ENCODE measurements at places on chromosomes 6 and 20.
A peak's percentile ranks its signal among the peaks of the same experiment; 100 is the strongest.

DNA sequence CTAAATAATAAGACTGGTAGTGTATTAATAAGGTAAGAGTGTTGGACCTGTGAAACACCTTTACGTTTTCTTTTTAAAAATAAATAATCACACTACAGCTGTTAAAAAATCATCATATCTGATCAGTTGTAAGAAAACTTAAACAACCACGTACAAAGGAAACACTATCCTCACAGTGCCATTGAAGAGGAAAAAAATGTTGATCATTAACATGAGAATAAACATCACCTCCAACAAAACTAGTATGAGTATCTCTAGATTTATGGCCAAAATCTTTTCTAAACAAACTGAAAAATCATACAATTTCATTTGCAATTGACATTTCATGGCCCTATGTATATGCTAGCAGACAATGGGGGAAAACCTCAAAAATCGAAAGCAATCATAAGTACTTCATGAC is 590 bp downstream of the EYS start:
- DNase-seq: no peak

DNA sequence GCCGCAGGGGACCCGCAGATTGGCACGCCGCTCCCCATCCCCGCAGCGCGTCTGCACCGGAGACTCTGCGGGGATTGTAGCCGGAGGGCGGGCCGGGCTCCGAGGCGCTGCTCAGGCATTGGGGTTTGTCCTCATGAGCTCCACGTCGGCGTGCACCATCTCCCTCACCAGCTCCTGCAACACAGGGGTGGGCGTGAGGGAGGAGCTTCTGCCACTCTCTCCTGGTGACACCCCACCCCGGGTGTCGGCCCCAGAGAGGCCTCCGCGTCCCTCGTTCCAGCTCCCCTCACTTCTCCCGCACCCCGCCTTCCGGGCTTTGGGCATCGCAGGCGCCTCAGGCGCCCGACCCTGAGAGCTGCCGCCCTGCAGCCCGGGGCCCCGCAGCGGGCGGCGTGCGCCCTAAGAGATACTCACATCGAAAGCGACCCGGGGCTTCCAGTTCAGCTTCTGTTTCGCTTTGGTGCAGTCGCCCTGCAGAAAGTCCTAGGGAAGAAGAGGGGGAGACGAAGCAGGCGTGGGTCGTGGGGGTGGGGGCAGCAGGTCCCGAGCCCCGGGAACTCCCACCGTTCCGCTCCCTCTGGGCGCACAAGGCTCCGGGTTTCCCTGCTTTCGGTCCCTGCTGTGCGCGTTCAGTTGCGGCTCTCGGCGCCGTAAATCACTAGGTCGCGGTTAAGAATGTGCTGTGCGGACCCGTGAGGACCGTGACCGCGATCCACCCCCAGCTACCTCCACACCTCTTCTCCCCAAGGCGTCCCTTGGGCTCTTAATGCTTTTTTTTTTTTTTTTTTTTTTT is 14.5 kb downstream of the FOXC1 start:
- DNase-seq: no peak

DNA sequence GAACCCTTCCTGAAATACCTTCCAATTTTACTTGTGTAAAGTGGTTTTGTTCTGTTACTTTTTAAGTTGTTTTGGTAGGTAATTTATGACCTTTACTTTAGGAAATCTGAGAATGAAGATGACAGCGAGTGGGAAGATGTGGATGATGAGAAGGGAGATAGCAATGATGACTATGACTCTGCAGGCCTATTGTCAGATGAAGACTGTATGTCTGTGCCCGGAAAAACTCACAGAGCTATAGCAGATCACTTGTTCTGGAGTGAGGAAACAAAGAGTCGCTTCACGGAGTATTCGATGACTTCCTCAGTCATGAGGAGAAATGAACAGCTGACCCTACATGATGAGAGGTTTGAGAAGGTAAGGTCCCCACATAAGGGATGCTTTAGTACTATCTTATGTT is 6.6 kb upstream of the ZC2HC1B start:
- no peak for DNase-seq

- no peak for DNase-seq
Measured at GRCh38 chr20:36497856-36498255, 43.5 kb upstream of the MYL9 start.

DNA sequence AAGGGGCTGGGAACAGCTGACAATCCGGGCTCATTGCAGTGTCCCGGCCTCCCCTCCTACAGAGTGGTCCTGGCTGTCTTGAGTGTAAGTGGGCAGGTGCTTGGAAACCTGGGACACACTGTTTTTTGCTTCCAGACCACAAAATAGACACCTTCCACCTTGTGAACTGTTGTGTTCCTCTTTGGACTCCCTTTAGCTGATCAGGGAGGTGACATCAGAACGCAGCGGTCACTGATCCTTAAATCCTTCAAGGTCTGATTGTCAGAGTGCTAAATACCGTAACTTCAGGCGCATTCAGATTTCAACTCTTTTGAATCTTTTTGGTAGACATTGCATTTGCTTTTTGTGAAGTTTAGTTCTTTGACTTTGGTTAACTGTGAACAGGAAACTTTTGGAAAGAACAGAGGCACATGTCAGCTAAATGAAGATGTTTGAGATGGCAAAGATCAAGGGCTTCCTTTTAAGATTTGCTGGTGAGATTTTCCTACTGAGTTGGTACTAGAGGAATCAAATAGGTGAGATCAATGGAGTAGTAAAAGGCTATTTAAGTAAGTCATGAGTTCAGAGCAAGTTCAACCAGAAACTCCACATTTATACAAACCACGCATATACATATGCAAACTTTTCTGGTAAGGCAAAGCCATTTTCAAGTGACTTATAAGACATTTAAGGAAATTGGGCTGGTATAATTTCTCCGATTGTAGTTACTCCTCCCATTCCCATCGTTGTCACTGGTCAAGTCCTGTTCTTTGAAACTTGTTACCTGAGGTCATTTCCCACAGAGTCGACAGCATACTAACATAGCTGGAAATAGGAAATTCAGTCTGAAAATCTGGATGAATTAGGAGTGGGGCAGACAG is 6.3 kb downstream of the PPP1R3G start:
- no peak for DNase-seq

GRCh38 chr6:135145063-135145800 is 35.9 kb upstream of the MYB start:
- peak; percentile 48 for DNase-seq

DNA sequence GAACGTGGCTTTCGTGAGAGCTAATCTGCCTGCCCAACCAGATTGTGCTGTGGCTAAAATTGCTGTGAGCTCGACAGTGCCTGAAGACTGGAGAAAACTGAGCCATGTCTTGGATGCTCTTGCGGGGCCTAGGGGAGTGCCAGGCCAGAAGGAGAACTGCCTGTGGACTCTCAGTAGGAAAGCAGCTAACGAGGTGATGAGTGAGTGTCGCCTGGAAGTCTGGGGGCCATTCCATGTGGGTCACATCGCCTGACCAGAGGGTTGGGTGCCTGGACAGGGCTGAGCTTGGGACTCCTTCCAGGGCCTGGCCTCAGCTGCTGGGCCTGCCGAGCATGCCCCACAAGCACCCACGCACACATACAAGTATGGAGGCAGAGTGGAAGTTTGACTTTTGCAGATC is 166.5 kb downstream of the VEGFA start:
- DNase-seq: peak; percentile 30

GRCh38 chr20:62914436-62914835 is 11.9 kb downstream of the DIDO1 start:
- DNase-seq: no peak

DNA sequence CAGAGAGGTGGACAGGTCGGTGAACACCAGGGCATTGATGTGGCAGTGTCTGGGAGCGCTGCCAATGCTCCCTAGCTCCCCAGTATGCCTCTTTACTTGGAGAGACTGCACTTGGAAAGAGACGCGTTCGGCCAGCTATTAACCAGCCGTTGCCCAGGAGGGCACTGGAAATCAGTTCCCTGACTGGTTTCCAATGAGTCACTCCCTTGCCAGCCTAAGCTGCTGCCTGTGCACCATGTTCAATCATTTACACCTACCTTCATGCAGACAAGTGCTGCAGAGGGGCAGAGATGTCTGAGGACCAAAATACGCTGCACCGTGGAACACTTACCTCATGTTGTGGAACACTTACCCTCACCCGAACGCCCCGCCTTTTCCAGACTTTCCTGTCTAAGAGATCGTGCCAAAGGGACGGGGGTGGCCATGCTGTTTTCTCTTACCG is 151.6 kb downstream of the SOBP start:
- DNase-seq: no peak

DNA sequence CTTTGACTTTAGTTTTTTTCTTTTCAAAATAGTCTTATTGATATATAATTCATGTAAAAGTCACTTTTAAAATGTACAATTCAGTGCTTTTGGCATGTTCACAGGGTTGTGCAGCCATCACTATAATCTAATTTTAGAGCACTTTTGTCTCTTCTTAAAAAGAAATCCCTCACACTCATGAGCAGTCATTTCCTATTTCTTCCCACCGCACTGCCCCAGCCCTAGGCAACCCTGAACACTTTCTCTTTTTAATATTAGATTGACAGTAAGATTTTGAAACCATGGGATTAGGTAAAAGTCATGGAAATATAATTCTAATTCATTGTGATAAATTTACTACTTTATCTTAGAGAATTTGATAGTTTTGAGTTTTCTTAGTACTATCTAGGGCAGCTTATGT is 309.4 kb downstream of the UTRN start:
- no peak for DNase-seq

- no peak for DNase-seq
Measured at GRCh38 chr6:169837529-169838250, 86.3 kb downstream of the ERMARD start.

- no peak for DNase-seq
Measured at GRCh38 chr6:11748591-11749210, 29.9 kb downstream of the ADTRP start.

DNA sequence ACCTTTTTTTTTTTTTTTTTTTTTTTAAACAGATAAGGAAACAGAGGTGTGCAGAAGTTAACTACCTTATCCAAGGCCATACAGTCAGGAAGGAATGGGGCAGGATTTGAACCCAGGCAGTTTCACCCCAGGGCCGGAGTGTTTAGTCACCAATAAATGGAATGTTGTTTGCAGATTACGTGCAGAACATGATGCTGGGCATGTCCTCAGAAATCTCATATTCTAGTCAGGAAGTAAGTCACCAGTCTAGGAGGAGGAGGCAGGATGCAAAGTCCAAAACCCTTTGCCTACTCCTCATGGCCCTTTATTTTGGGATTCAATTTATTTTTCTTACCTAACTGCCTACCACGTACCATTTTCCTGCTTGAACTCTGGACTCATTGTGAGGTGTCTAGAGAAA is 57.1 kb upstream of the LRRC1 start:
- no peak for DNase-seq

GRCh38 chr6:156974830-156975261 is 197.7 kb downstream of the ARID1B start:
- DNase-seq: no peak

DNA sequence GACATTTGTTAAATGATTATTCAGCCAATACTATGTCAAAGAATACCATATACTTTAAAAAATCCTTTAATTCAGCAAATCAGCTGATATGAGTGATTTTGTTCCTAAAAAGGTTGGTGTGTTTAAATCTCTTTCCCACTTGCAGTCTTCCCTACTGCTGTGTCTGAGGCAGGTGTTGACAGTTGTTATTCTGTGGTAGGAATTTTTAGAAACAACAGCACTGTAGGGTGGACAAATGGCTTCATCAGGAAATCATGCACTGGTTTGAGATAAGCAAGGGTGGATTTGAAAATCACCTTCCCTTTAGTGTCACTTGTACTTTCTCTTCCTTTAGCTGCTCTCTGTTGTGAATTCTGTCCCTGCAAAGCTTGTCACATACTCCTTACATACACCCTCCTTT is 213.7 kb upstream of the SGK1 start:
- DNase-seq: no peak

DNA sequence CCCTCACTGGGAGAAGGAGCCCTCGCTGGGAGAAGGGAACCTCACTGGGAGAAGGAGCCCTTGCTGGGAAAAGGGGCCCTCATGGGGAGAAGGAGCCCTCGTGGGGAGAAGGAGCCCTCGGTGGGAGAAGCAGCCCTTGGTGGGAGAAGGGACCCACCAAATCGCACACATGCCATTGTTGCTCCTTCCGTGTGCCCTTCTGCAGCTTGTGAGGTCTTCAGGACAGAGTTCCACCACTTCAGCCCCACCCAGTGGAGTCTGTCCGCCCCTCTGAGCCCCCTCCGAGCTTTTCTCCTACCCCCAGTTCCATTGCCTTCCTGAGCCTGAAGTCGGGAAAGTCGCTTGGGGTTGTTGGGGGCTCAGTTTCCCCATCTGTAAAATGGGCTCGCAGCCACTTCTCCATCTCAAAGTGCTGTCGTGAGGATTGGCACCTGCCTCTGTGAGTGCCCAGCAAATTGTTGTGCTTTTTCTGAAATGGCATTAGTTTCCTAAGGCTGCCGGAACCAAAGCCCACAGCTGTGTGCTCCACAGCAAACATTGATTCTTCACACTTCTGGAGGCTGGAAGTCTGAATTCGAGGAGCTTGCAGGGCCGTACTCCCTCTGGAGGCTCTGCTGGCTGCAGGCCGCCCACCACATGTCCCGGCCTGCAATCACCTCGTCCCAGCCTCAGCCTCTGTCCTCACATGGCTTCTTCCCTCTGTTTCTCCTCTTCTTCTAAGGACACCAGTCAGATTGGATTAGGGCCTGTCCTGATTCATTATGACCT is 124.7 kb upstream of the PMEPA1 start:
- no peak for DNase-seq

DNA sequence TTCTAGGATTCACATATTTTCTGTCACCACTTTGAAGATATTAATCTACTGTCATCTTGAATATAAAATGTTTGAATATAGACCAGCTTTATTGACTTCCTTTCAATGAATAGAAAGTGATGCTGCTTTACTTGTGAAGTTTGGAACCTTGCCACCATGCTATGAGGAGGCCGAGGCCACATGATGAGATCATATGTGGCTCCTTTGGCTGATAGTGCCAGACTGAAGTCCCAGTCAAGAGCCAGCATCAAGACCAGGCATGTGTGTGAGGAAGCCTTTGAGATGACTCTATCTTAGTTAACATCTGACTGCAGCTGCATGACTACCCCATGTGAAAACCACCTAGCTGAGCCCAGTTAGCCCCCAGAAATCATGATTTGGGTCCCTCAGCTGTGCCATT is 169.5 kb downstream of the OTOR start:
- peak; percentile 18 for DNase-seq

DNA sequence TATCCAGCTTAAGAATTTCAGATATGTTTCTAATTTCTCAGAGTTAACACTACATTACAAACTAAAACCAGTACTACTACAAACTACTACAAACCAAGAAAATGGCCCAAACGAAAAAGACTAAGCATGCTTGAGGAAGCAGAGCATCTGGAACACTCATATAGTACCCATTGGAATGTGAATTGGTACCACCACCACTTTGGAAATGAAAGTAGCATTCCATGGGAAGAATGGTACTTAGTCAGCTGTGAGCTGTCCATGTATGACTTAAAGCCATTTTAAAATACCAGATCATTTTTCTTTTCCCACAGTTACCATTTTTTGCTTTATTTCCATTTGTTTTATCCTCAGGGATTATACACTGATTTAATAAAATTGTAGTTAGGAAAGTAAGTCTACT is 30.5 kb downstream of the FBXO9 start:
- peak; percentile 39 for DNase-seq
